ENCODE measurements at places on chromosomes 6 and 20.

DNA sequence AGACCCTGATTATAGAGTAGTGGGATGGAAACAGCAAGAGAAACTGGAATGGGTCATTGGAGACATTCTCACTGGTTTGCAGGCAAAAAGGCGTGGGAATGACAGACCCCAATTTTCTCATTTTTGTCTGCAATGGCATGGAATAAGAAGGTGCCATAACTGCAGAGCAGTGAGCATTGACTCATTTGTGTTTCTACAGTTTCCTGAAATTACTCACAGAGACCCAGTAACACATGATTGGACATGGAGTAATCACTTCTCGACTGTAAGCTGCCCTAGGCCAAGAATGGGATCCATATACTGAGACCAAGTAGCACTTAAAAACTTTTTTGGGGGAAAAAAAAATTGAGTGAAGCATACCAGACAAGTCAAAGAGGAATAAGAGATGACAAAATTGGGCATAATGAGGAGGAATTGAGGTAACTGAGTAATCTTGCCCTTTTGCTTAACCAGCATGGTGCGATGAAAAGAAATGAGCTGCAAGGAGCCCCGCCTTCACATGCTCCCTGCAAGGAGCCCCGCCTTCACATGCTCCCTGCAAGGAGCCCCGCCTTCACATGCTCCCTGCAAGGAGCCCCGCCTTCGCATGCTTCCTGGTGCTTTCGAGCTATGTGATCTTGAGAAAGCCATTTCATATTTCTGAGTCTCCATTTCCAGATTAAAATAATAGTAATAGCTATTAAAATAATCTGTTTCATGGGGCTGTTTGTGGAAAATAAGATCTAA lies 44.1 kb downstream of the NHSL1 start:
- no peaks in the 10 kb centered on the region for H3K36me3 ChIP-seq
- no peak overlapping the region for H3K4me3 ChIP-seq
- peak; percentile 37 for DNase-seq

GRCh38 chr20:51750037-51750769 lies 18.0 kb downstream of the ATP9A start:
- H3K4me1 ChIP-seq: peaks cover 4% of the 10 kb centered on the region
- H3K27ac ChIP-seq: no peak overlapping the region
- H3K4me3 ChIP-seq: no peak overlapping the region
- peak; percentile 46 for DNase-seq
- peaks cover 4% of the 10 kb centered on the region for H3K27me3 ChIP-seq
- H3K36me3 ChIP-seq: no peaks in the 10 kb centered on the region

DNA sequence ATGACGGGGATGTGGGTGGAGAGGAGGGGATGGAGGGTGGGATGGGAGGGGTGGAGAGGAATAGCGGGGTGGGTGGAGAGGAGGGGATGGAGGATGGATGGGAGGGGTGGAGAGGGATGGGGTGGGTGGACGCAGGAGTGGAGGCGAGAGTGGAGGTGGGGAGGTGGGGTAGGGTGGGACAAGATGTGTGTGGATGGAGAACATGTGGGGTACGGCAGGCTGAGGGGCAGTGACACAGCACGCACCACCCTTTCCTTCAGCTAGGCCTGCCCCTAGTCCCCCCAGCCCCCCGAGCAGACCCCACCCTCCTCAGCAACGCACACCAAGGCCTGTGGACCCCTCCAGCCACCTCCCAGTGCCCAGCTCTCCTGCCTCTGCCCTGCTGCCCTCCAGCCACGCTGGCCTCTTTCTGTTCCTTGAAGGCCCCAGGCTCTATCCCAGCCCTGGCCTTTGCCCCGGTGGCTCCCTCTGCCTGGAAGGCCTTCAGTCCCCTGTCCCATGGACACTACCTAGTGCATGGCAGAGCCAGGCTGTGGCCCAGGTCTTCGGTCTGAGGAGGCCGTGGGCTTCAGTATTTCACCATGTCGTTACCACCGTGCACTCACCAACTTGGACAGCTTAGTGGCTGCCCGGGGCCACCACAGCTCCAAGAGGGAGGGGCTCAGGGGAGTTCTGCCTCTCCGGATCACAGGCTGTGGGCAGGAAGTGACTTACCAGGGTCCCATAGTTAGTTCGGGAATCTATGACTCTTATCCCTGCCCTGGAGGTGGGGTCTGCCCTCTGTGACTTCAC lies 78.4 kb upstream of the PMEPA1 start:
- H3K36me3 ChIP-seq: no peaks in the 10 kb centered on the region
- no peak for DNase-seq
- H3K4me3 ChIP-seq: no peak overlapping the region
- H3K27me3 ChIP-seq: peaks cover 7% of the 10 kb centered on the region

- no peaks in the 10 kb centered on the region for H3K36me3 ChIP-seq
- peaks cover 29% of the 10 kb centered on the region for H3K27me3 ChIP-seq
- no peak for DNase-seq
Measured at GRCh38 chr6:18349386-18349785, 37.8 kb upstream of the RNF144B start.

GRCh38 chr20:9215539-9215938 lies 146.7 kb downstream of the PLCB4 start:
- no peak overlapping the region for H3K27ac ChIP-seq
- no peaks in the 10 kb centered on the region for H3K4me1 ChIP-seq
- no peaks in the 10 kb centered on the region for H3K36me3 ChIP-seq
- H3K27me3 ChIP-seq: no peaks in the 10 kb centered on the region

DNA sequence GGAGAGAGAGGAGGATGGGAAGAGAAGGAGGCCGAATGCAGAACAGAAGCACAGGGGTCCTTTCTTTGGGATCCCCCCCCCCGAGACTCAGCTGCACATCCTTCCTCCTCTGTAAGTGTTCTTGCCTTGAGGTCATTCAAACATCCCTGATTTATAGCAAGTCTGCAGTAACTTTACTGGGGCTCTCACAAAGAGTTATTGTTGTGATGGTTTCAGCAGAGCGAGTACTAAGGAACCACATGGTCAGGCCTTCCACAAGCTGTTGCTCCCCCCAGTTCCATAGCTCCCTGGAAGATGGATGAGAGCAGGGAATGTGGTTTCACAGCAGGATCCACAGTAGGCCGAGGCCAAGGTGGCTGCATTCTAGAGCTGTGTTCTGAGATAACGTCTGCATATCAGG lies 351.4 kb upstream of the CDH4 start:
- H3K4me3 ChIP-seq: no peak overlapping the region
- H3K4me1 ChIP-seq: no peaks in the 10 kb centered on the region
- H3K27ac ChIP-seq: no peak overlapping the region
- H3K36me3 ChIP-seq: no peaks in the 10 kb centered on the region

GRCh38 chr6:139124887-139125672 lies 9.8 kb upstream of the HECA start:
- no peaks in the 10 kb centered on the region for H3K27me3 ChIP-seq
- peaks cover 57% of the 10 kb centered on the region for H3K4me1 ChIP-seq
- H3K4me3 ChIP-seq: peak overlapping the region; percentile 51
- peak; percentile 76 for DNase-seq

Data from activated T-cell treated with anti-CD3 and anti-CD28 coated beads, Interleukin-2, amount 50 U/mL, for 24 hours (primary cell).